Non-pigmented ciliary epithelial cell (primary cell): ENCODE measurements at places on chromosomes 4 and X.
A peak's percentile ranks its signal among the peaks of the same experiment; 100 is the strongest.

- no peak for DNase-seq
These were observed 106.1 kb upstream of the PAK3 start for GRCh38 chrX:110989869-110990268.

- DNase-seq, result no peak
These were observed 628.8 kb downstream of the ADGRL3 start for GRCh38 chr4:61828960-61829359.

DNA sequence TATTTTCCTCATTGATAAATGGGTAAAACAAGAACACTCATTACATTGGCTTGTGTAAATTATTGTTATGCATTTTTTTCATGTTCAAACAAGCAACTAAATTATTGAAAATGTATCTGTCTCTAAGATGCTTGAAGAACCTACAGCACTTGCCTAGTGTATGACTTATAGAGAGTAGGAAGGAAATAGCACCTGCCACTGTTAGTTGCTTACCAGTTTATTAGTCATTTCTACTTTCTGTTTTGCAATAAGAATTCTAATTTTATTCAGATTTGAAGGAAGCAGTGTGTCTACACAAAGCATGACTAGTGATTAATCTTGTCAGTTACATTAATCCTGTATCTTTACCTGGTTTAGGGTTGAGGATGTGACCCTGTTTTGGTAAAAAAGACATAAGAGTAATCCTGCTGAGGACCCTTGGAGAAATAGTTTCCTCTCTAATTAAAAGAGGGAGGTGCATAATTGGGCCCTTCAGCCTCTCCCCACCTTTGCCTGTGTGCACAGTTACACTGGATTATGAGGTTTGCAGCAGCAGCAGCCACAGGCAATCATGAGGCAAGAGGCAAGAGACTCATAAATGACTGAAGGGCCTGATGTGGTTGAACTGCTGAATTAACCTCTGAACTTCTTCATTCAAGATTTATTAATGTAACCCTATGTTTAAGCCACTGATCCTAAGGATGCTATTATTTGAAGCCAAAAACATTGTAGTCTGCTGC is 1202.1 kb downstream of the ADGRL3 start:
- DNase-seq, result no peak

- no peak for DNase-seq
These were observed 441.9 kb downstream of the SPRY1 start for GRCh38 chr4:123838474-123838873.

DNA sequence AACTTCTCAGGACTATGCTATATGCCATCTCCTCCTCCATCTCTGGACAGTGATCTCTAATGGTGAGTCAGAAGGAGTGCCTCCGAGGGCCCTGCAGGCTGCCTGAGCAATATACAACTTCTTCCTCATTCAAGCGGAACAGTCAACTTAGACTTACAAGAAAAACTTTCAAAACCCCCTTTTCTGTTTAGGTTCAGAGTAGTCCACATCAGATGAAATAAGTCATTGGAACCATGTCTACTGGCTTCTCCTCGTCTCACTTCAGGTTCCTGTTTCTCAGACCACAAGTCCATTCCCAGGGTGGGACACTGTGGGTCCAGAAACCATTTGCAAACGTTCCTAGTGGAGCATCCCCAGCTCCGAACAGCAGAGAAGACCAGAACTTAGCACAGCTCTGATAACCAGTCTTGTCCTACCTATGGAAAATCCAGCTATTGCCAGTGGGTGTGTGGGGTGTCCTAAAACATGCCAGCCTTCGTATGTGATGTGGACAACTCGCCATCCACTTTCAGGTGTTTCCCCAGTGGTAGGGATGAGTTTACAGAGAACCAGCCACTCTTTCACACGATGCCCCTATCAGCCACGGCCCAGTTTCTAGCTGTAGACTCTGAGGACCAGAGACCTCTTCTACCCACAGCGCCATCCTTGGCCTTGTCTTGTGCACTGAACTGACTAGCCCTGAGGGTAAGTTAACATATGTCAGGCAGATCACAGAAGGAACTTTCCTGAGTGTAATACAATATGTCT is 32.7 kb upstream of the NKRF start:
- DNase-seq, result no peak

GRCh38 chrX:28189011-28189410 is 207.8 kb upstream of the DCAF8L1 start:
- peak; percentile 45 for DNase-seq

GRCh38 chr4:98102660-98103059 is 40.6 kb downstream of the STPG2 start:
- DNase-seq, result no peak

DNA sequence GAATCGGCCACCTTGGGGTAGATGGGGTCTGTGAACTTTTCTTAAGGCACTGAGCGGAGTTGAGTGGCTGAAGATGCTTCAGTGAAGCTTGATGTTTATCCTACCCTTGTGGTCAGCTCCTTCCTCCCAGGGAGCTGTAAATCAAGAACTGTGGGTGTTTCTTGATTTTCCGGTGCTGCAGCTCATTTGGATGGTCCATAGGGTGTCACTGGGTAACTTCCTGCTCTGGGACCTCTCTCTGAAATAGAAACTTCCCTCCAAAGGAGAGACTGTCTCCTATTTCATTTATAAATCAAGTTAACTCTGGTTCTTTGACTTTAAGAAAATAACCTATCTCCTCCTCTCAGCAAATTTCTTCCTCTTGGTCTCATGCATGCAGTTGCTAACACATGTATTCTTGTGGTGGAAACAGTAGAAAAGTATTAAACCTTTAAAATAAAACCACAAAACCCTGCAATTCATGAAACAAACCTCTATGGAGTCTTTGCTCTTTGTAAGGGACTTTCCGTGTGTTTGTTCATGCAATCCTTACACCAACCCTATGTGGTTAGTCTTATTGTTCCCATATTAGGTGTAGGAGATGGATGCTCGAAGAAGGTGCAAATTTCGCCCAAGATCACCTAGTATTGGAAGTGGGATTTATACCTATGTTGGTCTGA is 110.3 kb downstream of the SHROOM3 start:
- DNase-seq, result no peak

- DNase-seq, result no peak
These were observed 65.9 kb upstream of the FSTL5 start for GRCh38 chr4:162229670-162230069.

- DNase-seq, result no peak
These were observed 159.8 kb upstream of the FAM241A start for GRCh38 chr4:111985426-111985825.

- DNase-seq, result no peak
These were observed 211.0 kb upstream of the EMCN start for GRCh38 chr4:100728861-100729260.

DNA sequence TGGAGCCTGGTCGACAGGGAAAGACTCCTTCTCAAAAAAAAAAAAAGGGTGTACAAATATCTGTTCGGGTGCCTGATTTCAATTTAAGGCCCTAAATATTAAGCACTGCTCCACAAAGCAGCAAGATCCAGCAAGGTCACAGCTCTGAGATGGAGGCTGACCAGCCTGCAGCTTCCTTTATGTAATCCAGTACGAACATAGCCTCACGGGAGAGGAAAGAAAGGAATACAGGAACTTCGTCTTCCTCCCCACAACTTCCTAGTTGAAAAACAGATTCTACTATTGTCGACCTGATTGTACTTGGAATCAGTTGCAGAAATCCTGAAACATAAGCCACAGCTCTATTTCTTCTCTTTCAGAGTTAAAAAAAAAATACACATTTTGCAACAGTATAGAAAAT is 53.5 kb upstream of the TBC1D9 start:
- DNase-seq, result no peak

- DNase-seq, result no peak
These were observed 10.4 kb upstream of the NALF2 start for GRCh38 chrX:69493766-69494165.
